ENCODE measurements at places on chromosomes 13 and 19.

DNA sequence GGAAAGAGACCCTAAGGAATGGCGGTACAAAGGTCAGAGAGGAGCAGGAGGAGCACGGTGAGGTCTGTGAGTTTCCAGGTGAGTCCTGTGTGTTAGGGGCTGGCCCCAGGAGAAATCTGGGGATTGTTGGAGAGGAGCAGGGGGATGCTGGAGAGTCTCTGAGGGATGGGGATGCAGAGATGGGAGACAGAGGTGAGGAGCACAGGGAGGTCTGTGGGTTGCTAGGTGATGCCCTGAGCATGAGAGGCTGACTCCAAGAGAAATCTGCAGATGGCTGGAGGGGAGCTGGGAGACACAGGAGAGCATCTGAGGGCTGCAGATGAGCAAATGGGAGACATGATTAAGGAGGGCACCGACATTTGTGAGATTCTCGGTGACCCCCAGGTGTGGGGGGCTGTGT lies 4.1 kb upstream of the ZNF229 start:
- no peak for DNase-seq

DNA sequence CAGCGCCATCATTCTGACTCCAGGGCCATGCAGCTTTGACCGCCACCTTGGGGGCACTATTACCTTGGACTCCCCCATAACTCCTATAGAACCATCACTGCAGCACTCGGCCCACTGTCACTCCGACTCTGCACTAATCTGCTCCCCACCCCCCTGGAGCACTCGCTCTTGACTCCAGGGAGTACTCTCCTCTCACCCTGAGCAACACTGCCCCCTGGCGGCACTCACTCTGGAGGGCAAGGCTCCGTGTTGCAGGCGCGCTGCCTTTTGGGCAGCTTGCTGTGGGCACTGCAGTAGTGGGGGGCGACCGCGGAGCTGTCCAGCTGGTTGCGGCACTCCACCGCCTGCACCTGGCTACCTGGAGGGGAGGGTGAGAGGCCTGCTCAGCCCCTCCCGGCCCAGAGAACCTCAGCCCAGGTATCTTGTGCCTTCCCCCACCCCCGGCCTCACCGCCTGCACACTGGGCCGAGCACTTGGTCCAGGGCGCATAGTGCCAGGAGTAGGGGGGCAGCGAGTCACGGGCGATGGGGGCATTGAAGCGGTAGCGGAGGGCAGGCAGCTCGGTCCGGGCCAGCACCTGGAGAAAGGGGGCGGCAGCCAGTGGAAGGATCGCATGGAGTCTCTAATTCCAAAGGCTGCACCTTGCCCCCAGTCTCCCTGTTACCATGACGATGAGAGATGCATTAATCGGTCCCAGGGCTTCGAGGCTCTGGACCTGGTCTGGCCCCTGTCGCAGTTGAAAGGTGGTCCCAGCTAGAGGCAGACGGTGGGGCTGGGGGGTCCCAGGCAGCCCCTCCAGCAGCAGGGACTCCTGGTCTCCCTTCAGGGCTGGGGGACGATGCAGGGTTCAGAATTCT lies 8.9 kb upstream of the MYO1F start:
- DNase-seq = no peak

DNA sequence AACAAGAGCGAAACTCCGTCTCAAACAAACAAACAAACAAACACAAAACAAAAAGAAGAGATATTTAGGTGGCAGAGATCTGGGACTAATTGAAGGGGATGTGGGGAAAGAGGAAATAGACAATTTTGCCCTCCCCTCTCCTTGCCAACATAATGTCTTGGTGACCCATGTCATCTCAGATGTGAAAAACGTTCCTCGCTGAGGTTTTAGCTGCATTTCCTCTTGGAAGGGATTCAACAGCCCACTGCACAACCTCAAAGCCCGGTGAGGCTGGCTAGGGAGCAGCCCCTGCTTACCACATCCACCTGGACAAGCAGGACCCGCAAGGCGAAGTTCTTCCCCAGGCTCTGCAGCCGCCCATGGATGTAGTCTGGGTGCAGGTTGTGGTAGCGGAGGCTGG lies 4.9 kb downstream of the ERCC1 start:
- no peak for DNase-seq

DNA sequence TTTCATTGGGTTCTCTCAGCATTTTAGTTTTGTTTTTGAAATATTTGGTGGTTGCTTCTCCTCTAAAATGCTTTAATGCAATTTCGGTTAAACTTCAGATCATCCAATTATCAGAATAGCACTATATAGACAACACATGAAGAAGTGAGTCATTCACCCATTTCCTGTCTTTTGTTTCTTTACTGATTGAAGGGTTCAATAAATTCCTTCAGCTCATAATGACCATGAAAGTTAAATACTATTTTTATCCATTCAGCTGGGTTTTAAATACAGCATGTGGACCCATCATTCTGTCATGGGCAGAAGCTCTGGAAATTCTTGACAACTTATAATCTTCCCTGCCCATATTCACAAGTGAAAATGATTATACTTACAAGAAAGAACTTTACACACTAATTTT lies 187.2 kb downstream of the ITGBL1 start:
- no peak for DNase-seq

- no peak for DNase-seq
Observed at GRCh38 chr13:60108589-60108988, 55.1 kb downstream of the DIAPH3 start.

- DNase-seq = no peak
Observed at GRCh38 chr13:89748716-89749115, 1598.8 kb upstream of the MIR17HG start.

GRCh38 chr13:51419001-51419636 lies 33.7 kb downstream of the INTS6 start:
- DNase-seq = no peak

DNA sequence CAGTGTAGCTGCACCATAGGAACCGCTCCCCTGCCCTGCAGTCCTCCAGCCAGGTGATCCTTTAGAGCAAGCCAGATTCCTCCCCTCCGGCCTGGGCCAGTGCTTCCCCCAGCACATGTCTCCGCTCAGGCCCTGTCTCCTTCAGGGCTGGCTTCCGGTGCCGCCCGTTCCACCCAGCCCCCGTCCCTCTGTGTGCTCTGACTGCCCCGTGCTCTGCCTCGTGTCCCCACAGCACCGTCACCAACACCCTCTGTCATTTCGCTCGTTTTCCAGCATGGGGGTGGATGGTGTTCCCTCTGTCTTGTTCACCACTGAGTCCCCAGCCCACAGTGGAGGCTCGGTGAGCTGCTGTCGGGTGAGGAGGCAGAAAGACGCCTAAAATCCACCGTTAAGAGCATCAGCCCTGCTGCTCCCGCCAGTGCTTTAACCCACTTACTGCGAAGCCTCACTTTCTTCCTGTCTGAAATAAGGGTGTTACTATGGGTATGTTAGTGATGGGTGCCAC lies 54.5 kb downstream of the TSSK6 start:
- DNase-seq = peak; percentile 6

- DNase-seq = no peak
Observed at GRCh38 chr13:112143046-112143752, 76.2 kb downstream of the SOX1 start.

- DNase-seq = no peak
Observed at GRCh38 chr19:4064149-4064495, 2.6 kb downstream of the ZBTB7A start.

DNA sequence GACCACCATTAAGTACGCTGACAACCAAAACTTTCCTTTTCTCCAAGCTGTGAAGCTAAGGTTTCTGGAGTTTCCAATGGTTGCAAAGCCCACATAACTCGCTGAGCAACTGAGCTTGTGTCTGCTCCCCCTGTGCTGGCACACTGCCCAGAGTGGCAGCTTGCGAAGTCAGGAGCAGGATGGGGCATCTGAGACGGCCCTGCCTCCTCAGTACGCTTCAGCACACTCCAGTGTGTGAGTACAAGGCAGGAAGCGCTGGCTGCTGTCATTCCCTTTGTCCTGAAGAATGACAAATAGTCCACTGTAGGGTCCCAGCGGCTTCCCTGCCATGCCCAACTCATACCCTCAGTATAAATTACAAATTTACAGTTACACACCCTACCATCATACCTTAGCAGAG lies 51.5 kb downstream of the SKA3 start:
- no peak for DNase-seq

DNA sequence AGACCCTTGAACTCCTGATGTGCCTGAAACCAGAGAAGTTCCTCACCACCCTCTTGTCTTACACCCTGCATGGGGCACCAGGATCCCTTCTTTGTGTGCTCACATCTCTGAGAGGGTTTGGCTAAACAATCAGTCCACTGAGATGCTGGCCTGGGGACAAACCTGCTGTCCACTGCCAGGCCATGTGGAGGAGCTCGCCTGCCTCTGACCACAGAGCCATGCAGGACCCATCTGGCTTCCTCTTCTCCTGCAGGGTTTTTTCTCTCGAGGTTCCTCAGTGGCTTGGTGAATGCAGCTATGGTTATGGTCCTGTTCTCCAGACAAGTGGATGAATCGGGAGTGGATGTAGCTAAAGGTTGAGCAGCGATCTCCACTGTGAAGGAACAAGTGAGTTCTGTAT lies 49.1 kb upstream of the MEDAG start:
- no peak for DNase-seq

DNA sequence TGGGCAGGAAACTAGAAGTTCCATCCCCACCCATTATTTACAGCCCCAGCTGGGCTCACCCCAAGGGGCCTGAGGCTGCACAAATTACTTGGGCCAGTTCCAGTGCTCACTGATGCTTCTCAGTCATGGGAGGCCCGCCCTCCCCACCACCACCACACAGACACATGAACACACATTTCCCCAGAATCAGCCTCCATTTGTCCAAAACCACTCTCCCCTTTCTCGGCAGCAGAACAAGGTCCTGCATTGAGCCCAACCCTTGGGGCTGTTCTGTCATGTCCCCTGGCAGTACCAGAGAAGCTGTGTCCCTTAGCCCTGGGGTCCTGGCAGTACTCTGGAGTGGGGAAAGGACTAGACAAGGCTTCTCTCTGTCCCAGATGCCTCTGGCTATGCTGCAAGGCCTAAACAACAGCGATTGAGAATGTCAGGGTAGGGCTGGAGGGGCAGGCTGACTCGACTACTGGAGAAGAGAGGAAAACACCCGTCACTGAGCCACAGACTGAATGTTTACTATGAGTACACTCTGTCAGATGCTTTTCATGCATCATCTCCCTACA lies 21.8 kb downstream of the SAMD4B start:
- DNase-seq = no peak

DNA sequence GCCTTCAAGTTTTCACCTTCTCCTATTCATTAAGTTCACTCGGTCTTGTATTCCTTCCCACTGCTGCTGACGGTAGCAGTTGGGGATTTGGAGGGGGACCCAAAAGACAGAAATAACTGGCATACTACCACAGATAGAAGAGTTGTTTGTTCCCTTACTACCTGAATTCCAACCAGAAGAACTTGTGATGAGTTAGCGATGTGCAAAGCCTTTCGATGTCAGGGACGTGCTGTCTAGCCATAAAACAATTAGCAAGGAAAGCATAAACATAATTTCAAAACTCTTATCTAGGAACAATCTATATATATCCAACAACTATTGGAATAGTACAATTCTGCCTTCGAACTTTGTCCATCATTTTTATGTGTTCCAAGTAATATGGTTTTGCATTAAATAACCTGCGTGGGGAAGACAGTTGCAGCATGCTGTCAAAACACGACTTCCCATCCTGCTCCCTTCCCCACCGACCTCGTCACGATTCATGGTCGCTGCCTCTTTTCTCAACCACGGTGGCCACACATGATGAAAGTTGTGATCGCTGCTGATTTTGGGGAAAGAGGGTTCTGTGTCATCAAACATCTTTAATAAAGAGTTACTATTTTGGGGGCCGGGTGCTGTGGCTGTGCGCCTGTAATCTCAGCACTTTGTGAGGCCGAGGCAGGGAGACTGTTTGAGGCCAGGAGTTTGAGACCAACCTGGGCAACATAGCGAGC lies 3.8 kb upstream of the SLC7A9 start:
- DNase-seq = no peak

GRCh38 chr19:4345342-4346019 lies 2.1 kb downstream of the MPND start:
- no peak for DNase-seq

DNA sequence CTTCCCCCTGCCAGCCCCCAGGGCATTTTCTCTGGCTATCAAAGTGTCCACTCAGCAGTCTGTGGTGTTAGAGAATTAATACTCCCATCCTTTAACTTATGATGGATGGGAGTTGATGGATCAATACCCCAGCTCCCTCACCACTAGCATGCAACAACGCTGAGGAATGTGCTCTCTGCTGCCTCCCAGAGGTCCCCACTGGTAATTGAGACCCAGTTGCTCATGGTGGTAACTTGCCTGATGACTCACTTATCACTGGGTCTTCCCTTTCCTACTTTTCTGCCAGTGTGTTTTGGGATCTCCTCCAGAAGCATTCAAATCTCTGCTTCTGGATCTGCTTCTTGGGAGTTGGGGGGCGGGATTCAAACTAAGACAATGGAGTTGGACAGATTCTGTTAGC lies 20.3 kb upstream of the CACNA1A start:
- DNase-seq = peak; percentile 5

DNA sequence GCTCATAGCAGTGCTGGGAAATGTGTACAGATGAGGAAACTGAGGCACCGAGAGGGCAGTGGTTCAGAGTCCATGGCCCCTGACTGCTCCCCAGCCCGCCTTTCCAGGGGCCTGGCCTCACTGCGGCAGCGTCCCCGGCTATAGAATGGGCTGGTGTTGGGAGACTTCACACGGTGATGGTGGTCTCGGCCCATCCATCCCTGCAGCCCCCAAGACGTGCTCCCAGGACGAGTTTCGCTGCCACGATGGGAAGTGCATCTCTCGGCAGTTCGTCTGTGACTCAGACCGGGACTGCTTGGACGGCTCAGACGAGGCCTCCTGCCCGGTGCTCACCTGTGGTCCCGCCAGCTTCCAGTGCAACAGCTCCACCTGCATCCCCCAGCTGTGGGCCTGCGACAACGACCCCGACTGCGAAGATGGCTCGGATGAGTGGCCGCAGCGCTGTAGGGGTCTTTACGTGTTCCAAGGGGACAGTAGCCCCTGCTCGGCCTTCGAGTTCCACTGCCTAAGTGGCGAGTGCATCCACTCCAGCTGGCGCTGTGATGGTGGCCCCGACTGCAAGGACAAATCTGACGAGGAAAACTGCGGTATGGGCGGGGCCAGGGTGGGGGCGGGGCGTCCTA lies 15.9 kb downstream of the LDLR start:
- no peak for DNase-seq

DNA sequence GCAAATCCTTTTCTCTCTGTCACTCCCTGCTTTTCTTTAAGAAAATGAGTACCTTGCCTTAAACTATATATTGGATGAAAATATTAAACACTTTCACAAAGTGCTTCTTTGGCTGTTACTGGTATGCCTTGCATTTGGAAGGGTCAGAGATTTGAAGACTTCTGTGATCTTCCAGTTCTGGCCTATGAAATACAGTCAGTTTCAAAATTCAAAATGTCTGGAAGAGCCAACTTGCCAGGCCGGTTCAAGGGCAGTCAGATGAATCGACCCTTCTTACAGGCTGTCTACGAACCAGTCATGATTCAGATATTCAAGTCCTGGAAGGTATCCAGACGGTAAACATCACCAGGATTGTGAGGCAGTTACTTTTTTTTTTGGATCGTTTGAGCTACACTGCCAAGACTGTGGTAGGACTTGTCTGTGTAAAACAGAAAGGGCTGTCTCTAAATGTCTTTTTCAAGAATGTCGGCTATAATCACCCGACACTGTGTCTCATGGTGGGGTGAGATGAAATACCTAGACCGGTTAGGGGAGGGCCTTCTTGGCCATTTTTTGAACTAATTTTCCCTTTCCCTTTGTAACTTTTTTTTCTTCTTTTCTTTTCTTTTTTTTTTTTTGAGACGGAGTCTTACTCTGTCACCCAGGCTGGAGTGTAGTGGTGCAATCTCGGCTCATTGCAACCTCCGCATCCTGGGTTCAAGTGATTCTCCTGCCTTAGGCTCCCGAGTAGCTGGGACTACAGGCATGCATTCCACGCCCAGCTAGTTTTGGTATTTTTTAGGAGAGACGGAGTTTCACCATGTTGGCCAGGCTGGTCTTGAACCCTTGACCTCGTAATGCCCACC lies 11.2 kb downstream of the ACTN4 start:
- DNase-seq = peak; percentile 100

Measured in HFFc6 (cell line).